ENCODE measurements at places on chromosomes 2 and 18.
A peak's percentile ranks its signal among the peaks of the same experiment; 100 is the strongest.

DNA sequence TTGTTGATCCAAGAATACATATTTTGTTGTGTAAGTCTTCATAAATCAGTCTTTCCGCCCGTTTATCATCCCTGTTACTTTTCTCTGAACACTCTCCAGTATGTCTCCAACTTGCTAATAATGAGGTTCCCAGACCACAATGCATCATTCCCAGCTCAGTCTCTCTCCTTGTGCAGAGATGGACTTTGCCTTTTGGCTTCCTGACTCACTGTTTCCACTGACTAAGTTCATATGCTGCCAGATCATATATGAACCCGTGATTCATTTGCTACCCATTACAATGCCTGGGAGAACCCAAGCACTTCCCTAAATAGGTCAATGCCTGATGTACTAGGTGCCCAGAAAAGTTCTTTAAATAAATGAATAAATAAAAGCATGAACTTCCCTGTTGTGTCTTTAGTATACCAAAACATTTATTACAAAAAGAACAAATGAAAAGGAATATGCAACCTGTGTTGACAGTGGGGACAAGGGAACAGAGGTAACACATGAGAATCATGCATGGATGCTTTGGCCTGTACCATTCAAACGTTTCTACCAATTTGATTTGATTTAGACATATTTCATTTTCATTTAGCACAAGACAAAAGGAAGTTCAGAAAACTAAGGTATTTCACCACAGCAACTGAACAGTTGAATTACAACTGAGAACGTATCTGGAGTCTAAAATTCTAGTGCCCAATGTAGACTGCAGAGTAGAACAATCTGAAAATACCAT lies 215.4 kb upstream of the HNRNPA3 start:
- no peak for DNase-seq

- DNase-seq, result no peak
These were observed 89.2 kb downstream of the TGOLN2 start for GRCh38 chr2:85238607-85239006.

DNA sequence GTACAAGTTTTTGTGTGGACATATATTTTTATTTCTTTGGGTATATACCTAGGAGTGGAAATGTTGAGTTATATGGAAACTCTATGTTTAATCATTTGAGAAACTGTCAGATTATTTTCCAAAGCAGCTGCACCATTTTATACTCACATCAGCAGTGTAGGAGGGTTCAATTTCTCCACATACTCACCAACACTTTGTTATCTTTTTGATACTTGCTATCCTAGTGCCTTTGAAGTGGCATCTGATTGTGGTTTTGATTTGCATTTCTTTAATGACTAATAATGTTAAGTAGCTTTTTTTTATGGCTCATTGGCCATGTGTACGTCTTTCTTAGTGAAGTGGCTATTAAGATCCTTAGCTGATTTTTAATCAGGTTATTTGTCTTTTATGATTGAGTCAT lies 64.7 kb upstream of the SLC8A1 start:
- no peak for DNase-seq

GRCh38 chr2:71536226-71536671 lies 82.9 kb downstream of the DYSF start:
- DNase-seq, result peak; percentile 39

GRCh38 chr18:13501891-13502290 lies 224.5 kb downstream of the FAM210A start:
- DNase-seq, result peak; percentile 70

All from activated effector memory CD4-positive, alpha-beta T cell treated with anti-CD3 and anti-CD28 coated beads, Interleukin-2, amount 50 U/mL, for 16 hours (primary cell).